T-cell (primary cell): ENCODE measurements at places on chromosomes 16 and 17.
A peak's percentile ranks its signal among the peaks of the same experiment; 100 is the strongest.

- DNase-seq = no peak
- H3K27me3 ChIP-seq = no peaks in the 10 kb centered on the region
- peaks cover 8% of the 10 kb centered on the region for H3K4me1 ChIP-seq
- no peak overlapping the region for H3K4me3 ChIP-seq
- H3K36me3 ChIP-seq = no peaks in the 10 kb centered on the region
- H3K27ac ChIP-seq = no peak overlapping the region
Measured at GRCh38 chr17:47197821-47198220, 8.7 kb upstream of the CDC27 start.

DNA sequence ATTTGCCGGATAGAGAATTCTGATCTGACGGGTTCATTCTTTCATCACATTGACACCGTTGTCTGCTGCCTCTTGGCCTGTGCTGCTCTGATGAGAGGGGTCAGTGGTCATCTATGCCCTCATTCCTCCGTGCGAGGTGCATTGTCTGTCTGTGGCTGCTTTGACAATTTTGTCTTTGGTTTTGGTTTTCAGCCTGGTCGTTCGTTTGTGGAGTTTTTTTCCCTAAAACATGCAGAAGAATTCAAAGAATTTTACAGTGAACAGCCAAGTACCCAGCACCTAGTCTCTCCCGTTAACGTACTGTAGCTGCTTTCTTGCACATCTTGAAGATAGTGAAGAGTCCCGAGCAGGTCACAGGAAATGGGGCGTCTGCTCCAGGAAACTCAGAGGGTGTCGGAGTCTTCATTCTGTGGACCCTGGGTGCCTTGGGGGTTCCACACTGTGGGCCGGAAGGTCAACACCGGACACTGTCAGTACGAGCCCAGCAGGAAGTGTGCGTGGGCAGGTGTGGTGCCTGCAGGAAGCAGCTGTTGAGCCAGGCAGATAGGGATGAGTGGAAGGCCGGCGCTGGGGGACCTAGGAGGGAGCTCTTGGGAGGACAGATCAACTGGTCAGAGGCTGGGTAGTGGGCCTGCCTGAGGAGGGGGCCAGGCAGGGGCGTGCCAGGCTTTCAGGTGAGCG is 28.2 kb downstream of the CRAMP1 start:
- no peak overlapping the region for H3K4me3 ChIP-seq
- peaks cover 76% of the 10 kb centered on the region for H3K36me3 ChIP-seq
- no peaks in the 10 kb centered on the region for H3K27me3 ChIP-seq

DNA sequence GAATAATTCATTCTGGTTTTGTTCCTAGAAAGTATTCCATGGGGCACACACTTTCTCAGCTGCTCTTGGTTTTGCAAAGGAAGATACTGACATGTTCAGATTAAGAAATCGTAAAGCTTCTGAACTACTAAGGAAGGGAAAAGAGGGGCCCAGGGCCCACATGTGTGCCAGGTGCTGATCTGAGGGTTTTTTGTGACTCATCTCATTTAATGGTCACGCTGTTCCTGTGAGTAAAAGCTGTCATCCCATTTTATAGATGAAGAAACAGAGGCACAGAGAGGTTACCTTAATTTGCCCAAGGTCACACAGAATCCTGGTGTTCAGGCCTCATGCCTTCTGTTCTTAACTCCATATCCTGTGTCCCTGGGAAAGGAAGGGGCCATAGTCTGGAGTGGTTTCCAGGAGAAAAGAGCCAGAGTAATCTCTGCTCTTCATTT is 113.2 kb downstream of the MSI2 start:
- no peaks in the 10 kb centered on the region for H3K27me3 ChIP-seq
- no peak overlapping the region for H3K4me3 ChIP-seq
- DNase-seq = no peak
- no peak overlapping the region for H3K27ac ChIP-seq

- no peak overlapping the region for H3K4me3 ChIP-seq
- no peak for DNase-seq
- no peak overlapping the region for H3K27ac ChIP-seq
- H3K4me1 ChIP-seq = no peaks in the 10 kb centered on the region
- H3K27me3 ChIP-seq = no peaks in the 10 kb centered on the region
Measured at GRCh38 chr16:83244057-83244456, 563.7 kb upstream of the HSBP1 start.

GRCh38 chr17:64406321-64407200 is 15.9 kb upstream of the PECAM1 start:
- H3K4me3 ChIP-seq = no peak overlapping the region
- H3K4me1 ChIP-seq = peaks cover 3% of the 10 kb centered on the region

DNA sequence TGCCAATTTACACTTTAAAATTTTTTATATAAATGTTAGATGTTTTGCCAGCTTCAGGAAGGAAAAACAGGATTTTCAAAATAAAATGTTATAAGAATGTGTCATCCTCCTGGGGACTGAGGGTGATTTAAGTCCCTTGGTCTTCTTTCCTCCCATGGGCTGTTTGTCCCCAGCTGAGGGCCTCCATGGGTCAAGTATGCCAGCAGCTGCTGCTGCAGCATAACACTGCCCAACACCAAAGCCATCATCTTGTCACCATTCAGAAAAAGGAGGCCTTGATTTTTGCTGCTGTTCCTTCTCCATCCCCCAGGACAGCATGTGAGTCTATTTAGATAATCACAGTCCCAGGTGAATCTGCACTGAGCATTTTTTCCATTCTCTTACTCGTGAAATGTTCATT is 188.5 kb downstream of the LGALS9B start:
- peaks cover 4% of the 10 kb centered on the region for H3K27me3 ChIP-seq
- H3K4me1 ChIP-seq = peaks cover 33% of the 10 kb centered on the region
- H3K4me3 ChIP-seq = no peak overlapping the region
- no peaks in the 10 kb centered on the region for H3K36me3 ChIP-seq

- peaks cover 13% of the 10 kb centered on the region for H3K36me3 ChIP-seq
- peaks cover 19% of the 10 kb centered on the region for H3K4me1 ChIP-seq
- DNase-seq = no peak
Measured at GRCh38 chr17:36544044-36544306, 744 bp upstream of the GGNBP2 start.

DNA sequence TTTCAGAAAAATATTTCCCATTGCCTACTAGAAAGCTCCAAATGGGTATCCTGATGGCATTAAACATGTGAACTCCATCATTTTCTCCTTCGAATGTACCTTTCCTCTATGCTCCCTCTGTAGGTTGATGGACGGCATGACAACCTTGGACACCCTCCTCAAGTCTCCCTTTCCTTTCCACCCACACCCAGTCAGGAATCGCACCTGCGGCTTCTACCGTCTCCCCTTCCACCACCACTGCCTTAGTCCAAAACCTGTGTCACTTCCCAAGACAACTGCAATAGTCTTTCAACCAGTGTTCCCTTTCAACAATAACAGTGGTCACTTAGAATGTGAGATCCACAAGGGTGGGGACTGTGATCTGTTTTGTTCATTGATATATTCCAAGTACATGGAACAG is 233.1 kb upstream of the AXIN2 start:
- H3K27me3 ChIP-seq = no peaks in the 10 kb centered on the region
- peaks cover 2% of the 10 kb centered on the region for H3K4me1 ChIP-seq
- no peak overlapping the region for H3K27ac ChIP-seq
- no peak for DNase-seq
- no peak overlapping the region for H3K4me3 ChIP-seq

DNA sequence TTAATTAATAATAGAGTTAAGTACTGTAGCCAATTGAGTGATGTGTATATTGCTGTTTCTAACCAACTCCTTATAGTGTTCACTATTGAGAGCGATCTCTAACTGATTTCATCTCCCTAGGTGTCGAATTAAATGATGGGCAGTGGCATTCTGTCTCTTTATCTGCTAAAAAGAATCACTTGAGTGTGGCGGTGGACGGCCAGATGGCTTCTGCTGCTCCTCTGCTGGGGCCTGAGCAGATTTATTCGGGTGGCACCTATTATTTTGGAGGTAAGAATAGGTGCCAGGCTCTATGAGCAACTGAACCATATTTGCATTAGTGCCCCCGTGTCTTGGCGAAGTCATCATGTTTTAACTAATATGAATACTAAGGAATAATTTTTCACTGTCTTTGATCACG is 184.6 kb downstream of the CNTNAP4 start:
- no peaks in the 10 kb centered on the region for H3K4me1 ChIP-seq
- H3K4me3 ChIP-seq = no peak overlapping the region
- no peak for DNase-seq
- H3K36me3 ChIP-seq = no peaks in the 10 kb centered on the region
- H3K27ac ChIP-seq = no peak overlapping the region

- no peaks in the 10 kb centered on the region for H3K36me3 ChIP-seq
- H3K4me3 ChIP-seq = no peak overlapping the region
- H3K27me3 ChIP-seq = no peaks in the 10 kb centered on the region
- H3K27ac ChIP-seq = no peak overlapping the region
- no peak for DNase-seq
Measured at GRCh38 chr16:8950580-8951077, 13.1 kb downstream of the USP7 start.

DNA sequence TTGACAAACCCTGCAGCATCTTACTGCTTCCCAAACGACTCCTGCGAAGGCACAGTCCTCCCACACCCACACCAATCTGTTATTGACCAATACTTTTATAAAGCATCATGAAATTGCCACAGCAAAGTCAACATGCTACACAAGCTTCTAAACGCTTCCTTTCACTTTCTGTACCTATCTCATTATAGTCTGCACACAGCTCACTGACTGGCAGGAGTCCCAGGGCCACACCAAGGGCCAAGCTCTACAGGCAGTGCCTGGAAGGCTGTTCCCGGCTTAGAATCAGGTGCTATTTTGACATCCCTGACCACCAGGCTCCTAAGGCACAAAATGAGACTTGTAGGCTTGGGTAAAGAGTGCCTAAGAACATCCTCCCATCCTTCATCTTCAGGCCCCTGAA is 39.5 kb downstream of the USP7 start:
- no peak for DNase-seq
- H3K27me3 ChIP-seq = no peaks in the 10 kb centered on the region
- no peak overlapping the region for H3K4me3 ChIP-seq

- H3K4me1 ChIP-seq = no peaks in the 10 kb centered on the region
- no peaks in the 10 kb centered on the region for H3K27me3 ChIP-seq
- no peaks in the 10 kb centered on the region for H3K36me3 ChIP-seq
- no peak overlapping the region for H3K4me3 ChIP-seq
Measured at GRCh38 chr17:28151001-28151400, 108.5 kb downstream of the NLK start.

DNA sequence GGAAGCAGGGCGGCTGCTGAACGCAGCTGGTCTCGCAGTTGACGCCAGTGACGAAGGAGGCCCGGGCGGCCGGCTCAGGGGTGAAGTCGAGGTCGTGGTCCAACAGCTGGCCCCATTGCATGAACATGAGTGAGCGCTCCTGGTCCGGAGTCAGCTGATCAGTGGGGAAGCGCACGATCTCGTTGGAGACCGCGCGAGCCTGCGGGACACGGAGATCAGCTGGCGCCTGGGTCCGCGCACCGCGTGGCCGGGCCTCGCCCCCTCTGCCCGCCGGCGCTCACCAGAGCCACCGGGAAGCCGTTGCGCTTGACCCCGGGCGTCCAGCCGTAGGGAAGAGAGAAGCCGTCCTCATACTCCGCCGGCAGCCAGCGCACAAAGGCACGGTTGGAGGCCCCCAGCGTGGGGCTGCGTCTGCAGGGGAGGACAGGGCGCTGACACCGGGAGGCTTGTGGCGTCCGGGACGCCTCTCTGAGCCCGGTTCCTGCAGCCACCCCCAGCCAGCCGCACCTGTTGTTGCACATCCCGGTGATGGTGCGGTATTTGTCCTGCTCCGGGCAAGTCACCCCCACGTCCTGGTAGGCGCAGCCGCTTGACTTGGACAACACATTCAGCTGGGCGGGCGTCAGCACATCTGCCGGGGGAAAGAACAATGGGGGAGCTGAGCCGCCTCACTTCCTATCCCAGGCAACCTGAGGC is 1.6 kb downstream of the MPO start:
- no peak for DNase-seq
- H3K4me3 ChIP-seq = no peak overlapping the region
- peaks cover 52% of the 10 kb centered on the region for H3K27me3 ChIP-seq
- no peaks in the 10 kb centered on the region for H3K36me3 ChIP-seq
- peaks cover 7% of the 10 kb centered on the region for H3K4me1 ChIP-seq

GRCh38 chr17:65268832-65269231 is 131.7 kb downstream of the RGS9 start:
- peaks cover 11% of the 10 kb centered on the region for H3K4me1 ChIP-seq
- H3K36me3 ChIP-seq = no peaks in the 10 kb centered on the region
- H3K4me3 ChIP-seq = no peak overlapping the region
- no peak overlapping the region for H3K27ac ChIP-seq
- DNase-seq = no peak
- no peaks in the 10 kb centered on the region for H3K27me3 ChIP-seq

DNA sequence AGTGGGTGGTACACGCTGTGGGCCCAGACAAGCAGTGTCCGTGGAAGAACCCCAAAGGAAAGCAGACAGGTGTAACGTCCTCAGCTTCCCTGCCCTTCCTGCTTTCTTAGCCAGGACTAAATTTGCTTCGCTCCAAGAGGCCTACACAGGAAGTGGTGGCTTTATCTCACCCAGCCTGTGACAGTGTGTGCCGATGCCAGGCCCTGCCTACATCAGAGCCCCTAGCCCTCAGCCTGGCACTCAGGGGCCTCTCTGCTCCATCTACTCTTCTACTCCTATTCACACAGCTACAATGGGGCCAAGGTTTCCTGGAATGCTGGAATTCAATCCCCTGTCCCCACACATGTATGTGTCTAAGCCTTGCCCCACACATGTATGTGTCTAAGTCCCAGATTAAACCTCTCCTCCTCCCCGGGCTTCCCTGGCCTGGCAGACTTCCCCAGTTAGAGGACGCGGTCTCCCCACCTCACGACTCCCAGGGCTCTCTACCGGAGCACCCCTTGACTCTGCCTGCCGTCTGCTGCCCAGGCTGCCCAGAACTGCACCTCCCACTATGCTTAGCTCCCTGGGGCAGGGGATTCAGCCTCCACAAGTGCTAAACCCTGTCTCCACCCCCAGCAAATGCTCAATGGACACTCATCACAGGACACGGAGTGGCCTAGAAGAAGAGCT is 8.2 kb downstream of the PGAP3 start:
- peak; percentile 58 for DNase-seq
- no peaks in the 10 kb centered on the region for H3K27me3 ChIP-seq
- H3K4me3 ChIP-seq = no peak overlapping the region
- peaks cover 19% of the 10 kb centered on the region for H3K36me3 ChIP-seq

DNA sequence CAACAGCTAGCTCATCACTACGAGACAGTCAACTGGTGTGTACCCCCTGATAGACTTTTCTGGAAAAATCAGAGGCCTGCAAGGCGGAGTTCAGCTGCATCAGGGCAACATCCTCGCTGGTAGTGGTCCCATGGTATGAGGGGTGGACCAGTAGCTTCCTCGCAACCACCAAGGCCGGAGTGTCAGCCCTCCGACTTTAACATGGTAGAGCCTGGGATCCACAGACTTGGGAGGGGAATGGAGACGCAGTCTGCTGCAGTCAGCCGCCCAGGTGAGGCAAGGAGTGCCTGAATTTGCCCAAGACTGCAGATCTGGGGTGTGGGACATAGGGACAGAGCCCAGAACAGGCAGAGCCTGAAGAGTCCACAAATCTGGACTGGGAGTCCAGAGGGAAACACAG is 13.4 kb downstream of the ZG16B start:
- H3K36me3 ChIP-seq = no peaks in the 10 kb centered on the region
- H3K4me1 ChIP-seq = peaks cover 22% of the 10 kb centered on the region
- DNase-seq = no peak
- no peak overlapping the region for H3K4me3 ChIP-seq
- peak overlapping the region; percentile 4 for H3K27ac ChIP-seq
